NCI-H1092 (cell line): ENCODE measurements at places on chromosomes 11 and 22.

- DNase-seq: no peak
Observed at GRCh38 chr11:3086114-3086513, 28.9 kb upstream of the CARS1 start.

DNA sequence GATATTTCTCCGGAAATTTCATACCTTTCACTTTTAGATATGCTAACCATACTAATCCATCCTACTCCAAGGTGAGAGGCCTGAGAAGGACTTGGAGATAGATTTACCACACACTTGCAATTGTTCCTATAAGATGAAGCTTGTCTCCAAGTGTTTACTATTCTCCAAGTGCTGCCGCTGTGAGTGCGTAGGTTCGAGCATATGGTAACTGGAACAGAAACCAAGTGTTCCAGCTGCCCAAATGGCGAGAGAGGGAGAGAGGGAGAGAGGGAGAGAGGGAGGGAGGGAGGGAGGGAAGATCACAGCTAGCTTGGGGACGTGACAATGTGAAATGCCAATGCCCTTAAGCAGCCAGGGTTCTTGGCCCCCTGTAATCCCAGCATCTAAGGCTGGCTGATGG lies 21.5 kb downstream of the ASCC2 start:
- DNase-seq: no peak

DNA sequence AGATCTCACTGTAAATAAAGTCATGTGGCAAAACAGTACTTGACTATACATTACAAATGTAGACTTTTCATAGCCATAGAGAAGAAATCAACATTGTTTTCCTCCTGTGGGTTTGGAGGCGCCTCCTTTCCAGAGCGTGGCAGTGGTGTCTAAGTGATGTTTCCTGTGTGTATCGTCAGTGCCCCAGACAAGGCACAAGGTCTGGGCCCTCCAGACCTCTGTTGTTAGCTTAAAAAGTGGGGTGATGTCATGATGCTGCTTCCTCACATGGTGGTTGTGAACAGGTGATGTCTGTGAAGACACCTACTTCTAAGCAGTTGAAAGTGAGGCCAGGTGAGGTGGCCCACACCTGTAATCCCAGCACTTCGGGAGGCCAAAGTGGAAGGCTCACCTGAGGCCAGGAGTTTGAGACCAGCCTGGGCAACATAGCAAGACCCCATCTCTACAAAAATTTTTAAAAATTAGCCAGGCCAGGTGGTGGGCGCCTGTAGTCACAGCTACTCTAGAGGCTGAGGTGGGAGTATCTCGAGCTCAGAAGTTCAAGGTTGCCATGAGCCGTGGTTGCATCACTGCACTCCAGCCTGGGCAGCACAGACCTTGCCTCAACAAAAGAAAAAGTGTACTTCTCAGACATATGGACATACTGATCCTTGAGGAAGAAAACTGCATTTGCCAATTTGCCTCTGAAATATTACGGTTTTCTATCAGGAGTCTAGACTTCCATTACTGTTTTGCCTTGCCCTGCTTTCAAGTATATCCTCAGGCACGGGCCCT lies 15.7 kb downstream of the NUP50 start:
- no peak for DNase-seq

DNA sequence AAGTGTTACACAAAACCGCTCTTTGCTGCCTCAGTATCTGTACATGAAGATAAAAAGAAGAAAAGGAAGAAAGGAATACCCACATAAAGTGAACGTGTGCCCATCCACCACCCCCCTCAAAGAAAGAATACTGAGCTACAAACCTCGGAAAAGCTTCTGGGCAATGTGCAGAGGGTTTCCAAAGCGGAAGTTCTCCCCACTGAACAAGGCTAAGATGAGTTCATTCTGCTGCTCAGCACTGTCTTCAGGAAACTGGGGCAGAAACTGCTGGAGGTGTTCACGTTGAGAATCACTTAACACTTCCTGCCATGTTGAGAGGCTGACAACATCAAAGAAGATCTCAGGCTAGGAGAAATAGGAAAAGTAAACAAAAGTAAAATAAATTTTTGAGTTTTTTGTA lies 6.9 kb downstream of the NFRKB start:
- DNase-seq: no peak

GRCh38 chr11:115244296-115244695 lies 259.9 kb downstream of the CADM1 start:
- DNase-seq: peak; percentile 64

- no peak for DNase-seq
Observed at GRCh38 chr11:64318766-64319761, 1.1 kb downstream of the PRDX5 start.

GRCh38 chr22:25514436-25515180 lies 49.9 kb upstream of the GRK3 start:
- DNase-seq: no peak

GRCh38 chr11:101166038-101166437 lies 36.4 kb upstream of the PGR start:
- no peak for DNase-seq

- no peak for DNase-seq
Observed at GRCh38 chr11:66080055-66080817, 10.2 kb downstream of the PACS1 start.
